Lung microvascular endothelial cell (primary cell): ENCODE measurements at places on chromosomes 12 and 14. TPM values are rescaled to one million over a fixed set of nuclear protein-coding genes. Genes with fewer than 3 reads are reported as not detected.

- no peak for DNase-seq
Observed at GRCh38 chr14:70489579-70490200, 37.7 kb downstream of the ADAM21 start.

GRCh38 chr12:117622741-117623140 is 261.3 kb upstream of the NOS1 start:
- no peak for DNase-seq

DNA sequence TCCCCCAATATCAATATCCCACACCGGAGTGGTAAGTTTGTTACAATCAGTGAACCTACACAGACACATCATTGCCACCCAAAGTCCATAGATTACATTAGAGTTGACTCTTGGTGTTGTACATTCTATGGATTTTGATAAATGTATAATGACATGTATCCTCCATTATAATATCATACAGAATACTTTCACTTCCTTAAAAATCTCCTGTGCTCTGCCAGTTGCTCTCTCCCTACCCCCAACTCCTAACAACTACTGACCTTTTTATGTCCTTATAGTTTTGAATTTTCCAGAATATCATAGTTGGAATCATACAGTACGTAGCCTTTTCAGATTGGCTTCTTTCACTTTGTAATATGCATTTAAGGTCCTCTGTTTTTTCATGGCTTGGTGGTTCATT is 48.4 kb downstream of the SLC4A8 start:
- no peak for DNase-seq

DNA sequence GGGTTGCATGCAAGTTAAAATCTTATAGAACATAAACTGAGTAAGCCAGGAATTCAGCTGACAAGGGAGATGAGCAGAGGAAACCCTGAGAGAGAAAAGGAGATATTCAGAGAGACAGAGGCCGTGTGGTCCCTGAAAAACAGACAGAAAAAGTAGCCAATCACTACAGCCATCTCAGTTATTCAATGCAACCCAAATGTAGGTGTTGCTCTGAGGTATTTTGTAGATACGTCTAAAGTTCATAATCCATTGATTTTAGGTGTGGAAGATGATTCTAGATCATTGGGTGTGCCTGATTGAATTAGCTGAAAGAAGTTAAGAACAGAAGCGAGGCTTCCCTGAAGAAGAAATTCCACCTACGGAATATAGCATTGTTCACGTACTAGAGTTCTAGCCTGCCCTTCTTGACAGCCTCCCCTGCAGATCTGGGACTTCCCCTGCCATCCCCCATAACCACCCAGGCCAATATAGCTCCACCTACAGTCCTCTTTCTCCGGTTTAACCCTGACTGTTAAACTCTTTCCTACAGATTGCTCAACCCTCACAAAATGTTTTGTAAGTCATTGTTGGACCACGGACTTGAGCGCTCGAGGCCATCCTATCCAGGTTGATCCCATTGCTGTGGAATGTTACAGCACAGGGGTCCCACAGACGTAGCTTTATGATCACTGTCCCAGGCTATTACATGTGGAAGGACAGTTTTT is 21.7 kb downstream of the AICDA start:
- no peak for DNase-seq

DNA sequence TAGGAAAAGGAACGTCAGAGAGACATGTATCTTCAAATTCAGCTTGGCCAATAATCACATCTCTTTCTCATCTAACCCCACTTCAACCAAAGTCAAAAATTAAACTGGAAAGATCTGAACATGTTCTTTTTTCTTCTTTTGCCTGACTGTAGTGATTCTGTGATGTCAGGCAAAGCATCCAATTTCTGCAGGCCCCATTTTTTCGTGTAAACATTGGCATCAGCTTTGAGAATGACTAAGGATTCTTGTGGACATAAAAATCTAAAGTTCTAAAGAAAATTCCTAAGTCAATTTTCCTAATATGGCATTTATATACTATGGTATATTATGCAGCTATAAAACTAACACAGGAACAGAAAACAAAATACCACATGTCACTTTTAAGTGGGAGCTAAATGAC is 89.1 kb downstream of the STXBP6 start:
- DNase-seq: no peak

TMEM233 gene
- 0.40 and 0.44 TPM in 2 replicates for total RNA-seq

ATL1 gene
- 0.40 and 0.87 TPM in 2 replicates for total RNA-seq

KRT73 gene
- total RNA-seq: not detected in 2 replicates
